ENCODE measurements at places on chromosomes 3 and 15.

- no peak for DNase-seq
Observed at GRCh38 chr3:193253986-193254660, 13.1 kb downstream of the PLAAT1 start.

GRCh38 chr3:117404141-117404540, 694.6 kb downstream of the TUSC7 start:
- no peak for DNase-seq

DNA sequence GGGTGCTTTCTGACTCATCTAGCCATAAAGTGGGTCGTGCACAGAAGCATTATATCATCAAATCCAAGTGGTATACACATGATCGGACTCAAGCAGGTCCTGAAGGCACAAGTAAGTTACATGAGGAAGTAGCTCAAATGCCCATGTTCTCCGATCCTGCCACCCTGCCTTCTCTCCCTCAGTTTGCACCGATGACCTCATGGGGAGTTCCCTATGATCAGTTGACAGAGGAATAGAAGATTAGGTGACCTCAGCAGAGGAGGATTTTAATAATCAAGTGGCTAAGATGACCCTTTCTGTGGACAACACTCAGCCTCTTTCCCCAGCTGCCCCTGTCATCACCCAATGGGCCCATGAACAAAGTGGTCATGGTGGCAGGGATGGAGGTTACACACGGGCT, 149.5 kb downstream of the TBC1D5 start:
- no peak for DNase-seq

DNA sequence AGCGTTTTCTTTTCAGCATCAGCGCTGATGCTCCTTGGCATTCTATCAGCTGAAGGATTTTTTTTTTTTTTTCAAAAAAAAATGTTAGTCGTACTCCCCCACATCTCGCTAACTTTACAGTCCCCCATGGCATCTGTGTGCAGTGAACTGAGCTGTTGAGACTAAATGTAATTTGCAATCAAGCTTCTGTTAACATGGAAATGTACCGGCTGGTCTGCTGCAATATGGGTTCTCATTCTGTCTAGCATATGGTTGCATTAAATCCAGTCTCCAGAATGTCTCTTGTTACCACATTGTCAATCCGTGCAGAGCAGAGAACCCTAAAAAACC, 32.2 kb upstream of the TPRG1 start:
- DNase-seq, result no peak

DNA sequence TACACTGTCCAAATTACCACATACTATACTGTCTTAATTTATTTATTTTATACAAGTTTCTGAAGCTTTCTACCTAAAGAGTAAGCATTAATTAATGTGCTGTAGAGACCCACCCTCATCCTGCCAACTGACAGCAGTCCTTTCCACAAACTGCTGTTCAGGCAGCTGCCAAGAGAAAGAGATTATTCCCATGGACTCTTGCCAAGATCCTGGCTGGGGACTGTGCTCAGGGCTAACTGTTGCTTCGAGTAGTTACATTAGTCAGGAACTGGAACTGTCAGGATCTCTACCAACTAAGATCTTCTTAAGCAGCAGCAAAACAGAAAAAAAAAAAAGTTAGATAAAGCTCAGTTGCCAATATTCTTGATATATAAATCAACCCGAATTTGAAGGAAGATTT, 398.8 kb downstream of the MECOM start:
- no peak for DNase-seq

GRCh38 chr3:172102123-172102882, 62.9 kb downstream of the FNDC3B start:
- no peak for DNase-seq

- DNase-seq, result no peak
Observed at GRCh38 chr3:5201536-5201935, 14.0 kb downstream of the EDEM1 start.

- DNase-seq, result no peak
Observed at GRCh38 chr15:82371656-82372055, 22.4 kb upstream of the GOLGA6L10 start.

GRCh38 chr15:68078365-68078764, 24.2 kb downstream of the PIAS1 start:
- DNase-seq, result no peak

DNA sequence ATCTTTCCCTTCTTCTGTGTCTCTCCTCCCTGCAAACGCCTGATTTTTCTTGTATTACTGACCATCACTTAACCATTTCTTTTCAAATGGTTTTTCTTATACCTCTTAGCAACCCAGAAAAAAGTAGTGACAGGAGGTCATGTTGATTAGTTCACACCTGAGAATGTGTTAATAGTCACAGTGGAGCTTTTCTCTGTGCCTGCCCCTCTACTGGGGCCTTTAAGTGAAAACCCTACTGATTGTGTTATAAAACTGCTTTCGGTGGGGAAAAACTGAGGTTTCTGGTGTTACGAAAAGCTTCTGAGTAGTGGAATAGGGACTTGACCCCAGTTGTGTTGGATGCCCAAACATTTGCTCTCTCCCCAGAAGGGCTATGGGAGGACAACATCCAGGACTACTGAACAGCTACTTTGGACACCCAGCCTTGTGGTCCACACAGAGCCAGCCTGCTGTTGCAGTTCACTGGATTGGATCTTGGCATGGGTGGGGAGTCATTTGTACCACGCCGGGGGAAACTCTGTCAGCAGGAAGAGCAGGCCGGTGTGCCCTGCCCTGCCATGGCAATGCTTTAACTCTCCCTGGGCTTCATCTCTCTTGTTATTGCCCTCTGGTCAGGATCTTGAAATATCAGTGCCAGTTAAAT, 10.3 kb downstream of the GPR87 start:
- no peak for DNase-seq

DNA sequence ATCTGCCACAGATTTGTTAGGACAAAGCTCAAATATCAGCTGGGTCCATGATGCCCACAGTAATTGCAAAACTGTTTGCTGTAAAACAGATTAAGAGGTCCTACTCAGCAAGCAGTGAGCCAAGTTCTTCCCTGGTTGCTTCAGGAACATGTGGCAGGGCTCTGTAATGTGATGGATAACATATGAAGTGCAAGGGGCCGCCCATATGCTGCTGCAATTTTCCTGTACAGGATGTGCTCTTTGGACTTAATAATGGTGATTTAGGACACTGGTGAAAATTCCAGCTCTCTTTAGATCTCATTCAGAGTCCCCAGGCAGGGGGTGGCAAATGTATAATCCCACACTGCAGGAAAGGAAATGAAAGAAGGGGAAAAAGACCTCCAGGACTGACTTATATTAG, 289.4 kb downstream of the LSAMP start:
- DNase-seq, result no peak

DNA sequence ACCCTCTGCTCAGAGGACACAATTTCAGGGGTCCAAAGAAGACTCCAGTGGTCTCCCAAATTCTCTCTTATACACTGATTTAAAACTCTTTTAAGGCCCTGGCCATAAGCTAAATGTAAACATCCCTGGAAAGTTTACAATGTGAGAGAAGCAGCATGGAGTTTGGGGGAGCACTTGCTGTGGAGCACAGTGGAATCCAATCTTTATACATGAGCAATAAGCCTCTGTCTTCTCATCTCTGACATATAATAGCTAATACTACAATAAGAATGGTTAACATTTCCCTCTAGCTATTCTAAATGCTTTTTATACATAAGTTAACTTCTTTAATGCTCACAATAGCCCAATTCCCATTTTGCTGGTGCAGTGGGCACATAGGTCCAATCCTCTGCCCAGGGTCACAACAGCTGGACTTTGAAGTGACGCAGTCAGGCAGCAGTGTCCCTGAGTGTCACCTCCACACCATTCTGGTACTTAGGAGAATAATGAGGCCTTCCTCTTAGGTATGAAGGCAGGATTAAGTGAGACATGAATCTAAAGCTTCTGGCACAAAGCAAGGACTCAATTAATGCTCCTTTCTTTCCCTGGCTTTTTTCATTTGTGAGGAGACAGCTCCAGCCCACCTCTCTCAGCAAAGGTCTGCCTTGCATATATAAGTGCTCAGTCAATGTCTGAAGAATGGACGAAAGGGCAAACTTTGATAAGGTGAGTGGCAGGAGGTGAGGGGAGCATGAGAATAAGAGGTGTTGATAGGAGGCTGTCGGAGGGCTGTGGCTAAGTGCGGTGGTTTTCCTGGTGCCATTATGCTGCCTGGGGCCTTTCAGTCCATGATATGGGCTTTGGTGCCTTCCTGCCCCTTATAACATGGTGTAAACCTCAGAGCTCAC, 26.3 kb downstream of the CCNL1 start:
- DNase-seq, result no peak

DNA sequence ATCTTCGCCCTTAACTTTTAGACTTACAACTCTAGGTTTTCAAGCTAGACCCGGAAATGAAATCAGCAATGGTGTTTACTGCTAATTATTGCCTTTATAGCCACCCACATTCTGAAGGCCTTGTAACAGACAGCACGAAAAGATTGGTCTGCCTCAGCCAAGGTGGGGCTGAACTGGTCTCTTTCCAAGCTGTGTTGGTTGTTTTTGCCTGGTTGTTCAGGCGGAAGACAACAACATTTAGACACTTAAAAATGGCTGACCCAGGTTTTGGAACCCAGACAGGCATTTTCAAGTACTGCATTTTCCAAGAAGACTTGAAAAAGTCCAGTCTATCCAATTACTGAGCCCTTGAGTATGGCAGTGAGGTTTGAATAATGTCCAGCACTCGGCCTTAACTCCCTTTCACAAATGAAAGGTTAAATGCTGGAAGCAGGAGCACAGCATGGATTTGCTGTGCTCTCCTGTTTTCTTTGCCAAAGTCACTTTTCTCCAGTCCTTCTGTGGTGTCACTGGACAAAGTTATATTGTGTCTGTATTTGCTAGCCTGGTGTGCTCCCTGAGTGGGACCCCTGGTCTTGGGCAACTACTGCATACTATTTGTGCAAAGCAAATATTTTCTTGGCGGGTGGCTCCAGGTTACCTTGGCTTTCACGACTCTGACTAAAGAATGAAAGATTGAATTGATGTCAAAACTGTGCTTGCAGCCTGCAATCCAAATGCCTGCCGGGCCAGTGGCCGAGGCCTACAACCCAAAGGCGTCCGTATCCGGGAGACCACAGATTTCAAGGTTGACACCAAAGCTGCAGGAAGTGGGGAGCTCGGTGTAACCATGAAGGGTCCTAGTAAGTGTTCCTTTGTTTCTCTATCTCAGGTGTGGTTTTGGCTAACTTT, 93.5 kb downstream of the FLNB start:
- no peak for DNase-seq

- no peak for DNase-seq
Observed at GRCh38 chr15:58167095-58167691, 29.0 kb downstream of the AQP9 start.

GRCh38 chr3:13009132-13009945, 63.9 kb downstream of the IQSEC1 start:
- no peak for DNase-seq

DNA sequence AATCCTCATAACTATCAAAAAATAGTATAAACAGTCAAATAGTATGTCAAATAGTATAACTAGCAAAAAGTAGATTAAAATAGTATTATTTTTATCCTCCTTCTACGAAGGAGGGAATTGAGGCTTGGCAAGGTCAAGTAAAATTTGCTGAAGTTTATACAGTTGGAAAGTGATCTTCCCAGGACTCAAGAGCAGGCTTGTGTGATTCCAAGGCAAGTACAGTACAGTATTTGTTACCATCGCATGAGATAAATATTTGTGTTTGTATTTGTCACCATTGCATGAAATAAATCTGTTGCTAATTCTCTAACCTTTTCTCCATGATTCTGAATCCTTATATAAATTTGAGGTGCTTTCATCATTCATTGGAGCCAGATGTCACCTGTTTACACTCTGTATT, 28.9 kb downstream of the SH3GL3 start:
- no peak for DNase-seq

GRCh38 chr3:43707998-43708397, 17.3 kb downstream of the ABHD5 start:
- no peak for DNase-seq

DNA sequence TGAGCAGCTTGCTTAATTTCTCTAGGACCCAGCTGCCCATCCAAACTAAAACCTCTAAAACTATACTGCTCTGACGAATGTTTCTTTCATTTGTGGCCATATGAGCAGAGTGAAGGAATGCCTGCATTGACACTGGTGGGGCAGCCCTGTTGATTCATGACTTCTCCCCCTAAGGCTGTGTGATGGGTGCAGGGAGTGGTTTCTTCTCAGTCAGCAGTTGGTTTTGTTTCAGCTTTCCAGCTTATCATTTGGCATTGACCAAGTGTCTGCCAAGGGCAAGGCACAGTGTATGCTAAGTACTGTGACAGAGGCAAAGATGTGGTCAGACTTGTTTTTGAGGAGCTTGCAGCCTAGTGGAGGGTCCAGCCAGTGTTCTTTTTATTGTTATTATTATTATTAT, 4.7 kb downstream of the ABHD6 start:
- no peak for DNase-seq

DNA sequence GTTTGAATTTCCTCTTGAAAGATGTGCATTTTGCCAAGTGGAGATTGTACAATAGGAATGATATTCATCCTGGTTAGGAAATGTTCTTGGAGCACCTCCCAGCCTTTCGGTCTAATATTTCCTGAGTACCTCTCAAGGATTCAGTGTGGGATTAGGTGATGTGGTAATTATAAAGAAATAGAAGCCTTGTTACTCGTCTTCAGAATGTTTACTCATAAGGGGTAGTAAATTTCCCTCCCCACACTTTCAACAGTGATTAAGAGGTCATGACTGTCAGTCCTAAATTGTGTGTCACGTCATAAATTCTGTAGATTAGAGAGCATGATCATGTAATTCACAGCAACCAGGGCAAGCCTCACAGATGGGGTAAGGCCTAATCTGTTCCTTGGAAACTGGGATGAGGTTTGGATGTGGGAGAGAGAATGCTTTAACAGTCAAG, 633.1 kb upstream of the TBL1XR1 start:
- DNase-seq, result no peak

DNA sequence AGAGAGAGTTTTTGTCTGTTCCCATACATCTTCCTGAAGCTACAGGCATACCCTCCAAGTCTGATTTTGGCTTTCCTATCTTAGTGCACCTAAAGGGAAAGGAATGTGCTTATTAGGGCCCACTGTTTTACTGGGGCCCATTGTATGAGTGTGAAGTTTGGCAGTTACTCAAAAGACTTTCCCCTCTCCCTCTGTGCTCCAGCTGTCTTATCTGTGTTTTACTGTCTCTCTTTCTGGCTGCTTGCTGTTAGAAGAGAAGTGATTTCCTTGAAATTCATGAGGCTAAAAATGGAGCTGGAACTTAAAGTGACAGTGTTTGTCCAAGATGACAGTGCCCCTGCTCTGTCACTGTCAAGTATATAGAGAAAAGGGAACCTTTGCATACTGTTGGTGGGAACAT, 436.2 kb downstream of the OCA2 start:
- DNase-seq, result no peak

DNA sequence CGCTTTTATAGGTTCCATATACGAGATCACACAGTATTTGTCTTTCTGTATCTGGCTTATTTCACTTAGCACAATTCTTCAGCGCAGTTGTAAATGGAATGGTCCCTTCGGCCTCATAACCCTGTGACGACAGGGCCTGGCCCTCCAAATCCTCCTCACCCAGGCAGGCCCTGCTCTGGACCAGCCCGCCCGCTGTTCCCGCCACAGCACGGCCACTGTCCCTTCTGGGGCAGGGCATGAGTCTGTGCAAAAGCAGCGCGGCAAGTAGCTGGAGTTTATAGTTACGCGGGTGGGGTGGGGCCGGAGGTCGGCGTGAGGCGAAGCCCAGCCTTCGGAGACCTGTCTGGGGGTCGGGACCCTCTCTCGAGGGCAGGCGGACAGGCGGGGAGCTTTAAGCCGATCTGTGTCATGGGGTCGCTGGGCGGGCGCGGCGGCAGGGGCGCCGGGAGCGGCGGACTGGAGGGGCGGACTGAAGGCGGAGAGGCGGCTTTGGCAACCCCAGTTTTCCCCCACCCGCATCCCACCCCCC, 543 bp downstream of the ARPIN start:
- DNase-seq, result no peak

- DNase-seq, result no peak
Observed at GRCh38 chr15:69035205-69035917, 20.9 kb downstream of the NOX5 start.

All from GOT3 (cell line).